ENCODE measurements at places on chromosomes 16 and 17.

DNA sequence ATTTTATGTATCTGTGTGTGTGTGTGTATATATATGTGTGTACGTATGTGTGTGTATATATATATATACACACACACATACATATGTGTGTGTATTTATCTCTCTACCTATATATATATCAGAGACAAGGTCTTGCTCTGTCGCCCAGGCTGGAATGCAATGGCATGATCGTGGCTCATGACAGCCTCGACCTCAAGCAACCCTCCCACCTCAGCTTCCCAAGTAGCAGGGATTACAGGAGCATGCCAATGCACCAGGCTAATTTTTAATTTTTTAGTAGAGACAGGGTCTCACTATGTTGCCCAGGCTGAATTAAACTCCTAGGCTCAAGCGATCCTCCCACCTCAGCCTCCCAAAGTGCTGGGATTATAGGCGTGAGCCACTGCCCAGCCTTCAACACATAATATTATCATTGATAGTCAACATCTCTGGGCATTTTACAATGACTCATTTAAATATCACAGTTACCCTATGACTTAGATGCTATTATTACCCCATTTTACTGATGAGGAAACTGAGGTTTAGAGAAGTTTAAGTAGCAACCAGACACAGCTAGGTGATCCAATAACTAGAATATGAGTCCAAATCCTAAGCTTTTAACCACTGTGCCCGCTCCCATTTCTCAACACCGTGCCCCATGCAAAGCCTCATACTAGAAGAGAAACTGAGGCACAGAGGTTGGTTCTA lies 24.3 kb downstream of the G6PC3 start:
- no peak for DNase-seq

- no peak for DNase-seq
Observed at GRCh38 chr16:15053904-15054303, 2.0 kb downstream of the NTAN1 start.

- DNase-seq = no peak
Observed at GRCh38 chr16:67865318-67865717, 7.5 kb upstream of the EDC4 start.

DNA sequence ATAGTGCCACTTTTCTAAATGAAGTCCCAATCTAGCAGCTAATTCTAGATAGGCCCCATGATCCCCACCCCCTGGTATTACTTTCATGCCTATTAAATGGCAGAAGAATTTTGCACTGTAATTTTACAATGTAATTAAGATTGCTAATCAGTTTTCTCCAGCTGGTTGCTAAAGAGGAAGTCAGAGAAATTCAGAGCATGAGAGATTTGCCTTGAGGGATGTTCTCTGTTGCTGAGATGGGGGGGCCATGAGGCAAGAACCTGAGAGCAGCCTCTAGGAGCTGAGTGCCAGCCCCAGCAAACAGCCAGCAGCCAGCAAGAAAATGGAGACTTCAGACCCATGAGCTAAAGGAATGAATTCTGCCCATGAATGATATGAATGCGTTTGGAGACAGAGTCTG lies 38.9 kb downstream of the SHCBP1 start:
- no peak for DNase-seq

DNA sequence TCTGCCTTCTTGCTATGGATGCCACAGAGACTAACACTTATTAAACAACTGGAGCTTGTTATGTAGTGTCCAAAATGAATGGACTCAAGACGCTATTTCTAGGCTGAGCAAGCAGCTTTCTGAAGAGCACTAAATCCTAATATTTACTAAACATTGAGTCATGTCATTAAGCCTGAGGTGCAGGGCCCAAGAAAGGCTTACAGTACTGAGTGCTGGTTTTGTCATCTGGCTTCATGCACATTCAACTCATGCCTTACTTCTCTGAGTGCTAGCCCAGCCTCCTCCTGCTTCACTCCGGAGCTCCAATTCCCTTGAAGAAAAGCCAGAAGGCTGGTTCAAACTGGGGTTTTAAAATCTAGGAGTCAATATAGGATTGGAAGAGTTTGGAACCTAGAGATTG lies 363.3 kb upstream of the CDH5 start:
- DNase-seq = no peak

DNA sequence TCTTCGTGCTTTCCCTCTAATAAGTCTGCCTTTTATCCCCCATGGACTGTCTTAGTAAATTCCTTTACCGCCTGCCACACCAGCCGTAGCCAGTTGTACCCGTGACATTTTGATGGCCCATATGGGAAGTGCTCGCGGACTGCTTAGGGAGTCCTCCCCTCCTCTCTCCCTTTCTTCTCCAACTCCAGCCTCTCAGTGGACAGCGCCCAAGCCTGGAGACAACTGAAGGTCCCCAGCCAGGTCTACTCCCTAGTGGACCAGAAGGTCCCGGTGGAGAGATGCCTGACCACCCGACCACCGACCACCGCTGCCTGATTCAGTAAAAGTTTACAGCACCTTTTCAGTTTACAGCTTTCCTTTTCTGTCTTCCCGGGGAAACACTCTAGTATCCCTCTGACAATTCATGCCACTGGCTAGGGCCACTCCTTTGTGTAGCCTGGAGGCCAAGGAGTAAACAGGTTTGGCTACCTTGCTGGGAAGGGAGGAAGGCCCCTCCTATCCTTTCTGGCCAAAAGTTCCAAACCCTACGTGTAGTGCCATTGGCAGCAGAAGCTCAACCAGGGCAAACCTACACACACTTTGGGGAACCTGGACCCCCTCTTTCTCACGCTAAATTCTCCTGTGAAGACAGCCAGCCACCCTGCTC lies 18.0 kb downstream of the CTRB2 start:
- DNase-seq = no peak

DNA sequence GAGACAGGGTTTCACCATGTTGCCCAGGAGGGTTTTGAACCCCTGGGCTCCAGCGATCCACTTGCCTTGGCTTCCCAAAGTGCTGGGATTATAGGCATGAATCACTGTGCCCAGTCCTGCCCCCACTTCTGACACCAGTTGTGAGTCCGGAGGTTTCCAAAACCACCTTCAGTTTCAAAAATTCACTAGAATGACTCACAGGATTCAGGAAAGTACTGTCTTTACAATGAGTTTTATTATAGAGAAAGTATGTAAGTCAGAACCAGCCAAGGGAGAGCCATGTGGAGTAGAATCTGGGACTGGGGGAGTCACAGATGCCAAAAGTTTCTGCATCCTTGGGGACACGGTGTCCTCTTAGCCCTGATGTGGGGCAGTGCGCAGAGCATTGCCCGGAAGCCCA lies 55.1 kb downstream of the PLD6 start:
- DNase-seq = no peak

GRCh38 chr17:1067282-1067956 lies 70.5 kb downstream of the TIMM22 start:
- no peak for DNase-seq

Data from stimulated activated CD4-positive, alpha-beta T cell treated with anti-CD3 and anti-CD28 coated beads, Interleukin-15, amount 100 ng/mL, for 1 hour (primary cell).